ENCODE measurements at places on chromosomes 2 and 18.

GRCh38 chr2:240429341-240429871 is 6.1 kb upstream of the GPC1 start:
- DNase-seq, result no peak

GRCh38 chr2:232888839-232889529 is 18.9 kb downstream of the SNORC start:
- DNase-seq, result no peak

GRCh38 chr18:8610459-8610851 is 1.2 kb downstream of the RAB12 start:
- DNase-seq, result no peak

DNA sequence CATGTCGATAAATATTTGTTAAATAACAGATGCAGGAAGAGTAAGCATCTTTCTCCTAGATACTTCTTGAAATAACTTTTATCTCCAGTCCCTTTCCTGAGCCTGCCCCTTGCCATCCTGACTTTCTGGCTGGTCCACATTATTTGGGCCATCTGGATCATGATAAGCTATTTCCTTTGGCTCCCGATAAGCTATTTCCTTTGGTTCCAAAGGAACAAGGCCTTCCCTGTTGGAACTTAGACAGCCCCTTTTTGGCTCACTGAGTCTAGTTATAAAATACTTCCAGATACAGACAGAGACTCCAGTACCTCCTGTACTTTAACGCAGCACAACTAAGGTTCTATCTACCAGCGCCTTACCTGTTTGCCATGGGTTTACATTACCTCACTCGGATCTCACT is 205.3 kb upstream of the CCDC150 start:
- DNase-seq, result no peak

GRCh38 chr2:105517814-105518705 is 119.2 kb upstream of the FHL2 start:
- no peak for DNase-seq

GRCh38 chr2:84427235-84428138 is 31.6 kb downstream of the SUCLG1 start:
- no peak for DNase-seq

GRCh38 chr18:50334546-50335152 is 40.2 kb upstream of the SKA1 start:
- no peak for DNase-seq

Data from bone marrow (tissue), 2 donors.